ENCODE measurements at places on chromosomes 5 and 9.

DNA sequence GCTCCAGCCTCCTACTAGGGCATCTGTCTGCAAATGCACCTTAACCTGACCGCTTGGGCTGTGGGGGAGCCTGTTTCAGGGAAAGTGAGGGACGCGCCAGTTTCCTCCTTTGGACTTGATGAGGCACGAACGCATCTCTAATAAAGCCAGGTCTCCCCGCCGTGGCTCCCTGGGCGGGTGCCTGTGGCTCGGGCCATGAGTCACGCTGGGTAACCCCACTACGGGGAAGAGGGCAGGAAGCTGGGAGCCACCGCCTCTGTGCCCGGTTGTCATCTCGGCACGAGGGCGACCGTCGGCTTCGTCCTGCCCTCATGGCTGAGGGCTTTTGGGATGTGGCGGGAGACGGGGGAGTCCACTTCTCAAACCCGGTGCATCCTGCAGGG lies 12.1 kb downstream of the NOTCH1 start:
- DNase-seq = no peak

DNA sequence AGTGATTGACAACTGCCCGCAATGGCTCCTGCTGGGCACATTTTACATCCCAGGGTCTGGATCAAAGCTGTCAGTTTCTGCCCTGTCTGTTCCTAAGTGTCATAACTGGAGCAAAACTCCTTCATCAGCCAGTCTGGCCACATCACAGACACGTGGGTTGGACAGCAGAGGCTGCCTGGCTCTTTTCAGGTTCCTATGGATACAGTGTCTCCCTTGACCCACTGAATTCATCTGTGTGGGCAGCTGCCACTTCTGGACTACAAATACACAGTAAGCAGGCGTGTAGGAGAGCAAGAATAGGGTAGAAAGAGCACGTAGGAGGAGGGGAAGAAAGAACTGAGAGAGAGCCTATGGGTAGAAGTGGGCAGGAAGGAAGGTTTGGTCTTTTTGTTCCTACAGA lies 238.0 kb downstream of the ENC1 start:
- DNase-seq = no peak

- DNase-seq = no peak
Measured at GRCh38 chr5:73037545-73037944, 81.7 kb downstream of the FCHO2 start.

DNA sequence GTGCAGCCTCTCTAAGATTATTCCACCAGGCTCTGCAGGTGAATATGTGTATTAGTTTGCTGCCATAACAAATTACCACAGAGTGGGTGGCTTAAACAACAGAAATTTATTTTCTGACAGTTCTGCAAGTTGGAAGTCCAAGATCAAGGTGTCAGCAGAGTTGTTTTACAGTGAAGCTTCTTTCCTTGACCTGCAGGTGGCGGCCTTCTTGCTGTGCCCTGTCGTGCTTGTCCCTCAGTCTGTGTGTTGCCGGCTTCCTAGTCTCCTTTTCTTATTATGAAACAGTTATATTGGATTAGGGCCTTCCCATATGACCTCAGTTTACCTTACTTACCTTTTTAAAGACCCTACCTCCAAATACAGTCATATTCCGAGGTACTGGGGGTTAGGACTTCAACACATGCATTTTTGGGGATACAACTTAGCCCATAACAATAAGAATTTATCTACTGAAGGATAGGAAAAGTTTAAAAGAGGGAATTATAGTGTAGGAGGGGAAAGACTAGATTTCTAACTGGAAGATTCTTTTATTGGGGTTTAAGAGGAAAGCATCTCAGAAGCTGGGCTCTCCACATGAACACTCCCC lies 97.4 kb downstream of the OSTF1 start:
- peak; percentile 26 for DNase-seq

- DNase-seq = no peak
Measured at GRCh38 chr5:1138445-1139245, 26.8 kb upstream of the SLC12A7 start.

DNA sequence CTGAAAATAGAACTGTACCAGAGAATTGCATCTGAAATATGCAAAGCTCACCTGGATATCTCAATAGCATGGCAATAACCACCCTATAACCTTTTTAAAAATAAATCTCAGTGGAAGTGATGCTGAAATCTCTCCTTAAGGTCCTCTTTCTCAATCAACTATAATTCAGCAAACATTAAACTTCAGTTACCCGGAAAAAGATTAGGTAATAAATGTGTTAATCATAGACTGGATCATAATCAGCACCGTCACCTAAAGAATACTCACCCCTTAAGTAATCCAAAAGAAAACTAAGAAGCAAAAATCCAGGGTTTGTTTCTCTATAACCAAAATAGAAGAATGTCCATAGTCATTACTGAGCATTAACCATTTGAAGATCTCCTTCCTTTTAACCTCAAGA lies 44.3 kb upstream of the DENND4C start:
- DNase-seq = no peak

All from GM10248 (cell line).